Fibroblast of the aortic adventitia (primary cell): ENCODE measurements at places on chromosomes 2 and 18.

DNA sequence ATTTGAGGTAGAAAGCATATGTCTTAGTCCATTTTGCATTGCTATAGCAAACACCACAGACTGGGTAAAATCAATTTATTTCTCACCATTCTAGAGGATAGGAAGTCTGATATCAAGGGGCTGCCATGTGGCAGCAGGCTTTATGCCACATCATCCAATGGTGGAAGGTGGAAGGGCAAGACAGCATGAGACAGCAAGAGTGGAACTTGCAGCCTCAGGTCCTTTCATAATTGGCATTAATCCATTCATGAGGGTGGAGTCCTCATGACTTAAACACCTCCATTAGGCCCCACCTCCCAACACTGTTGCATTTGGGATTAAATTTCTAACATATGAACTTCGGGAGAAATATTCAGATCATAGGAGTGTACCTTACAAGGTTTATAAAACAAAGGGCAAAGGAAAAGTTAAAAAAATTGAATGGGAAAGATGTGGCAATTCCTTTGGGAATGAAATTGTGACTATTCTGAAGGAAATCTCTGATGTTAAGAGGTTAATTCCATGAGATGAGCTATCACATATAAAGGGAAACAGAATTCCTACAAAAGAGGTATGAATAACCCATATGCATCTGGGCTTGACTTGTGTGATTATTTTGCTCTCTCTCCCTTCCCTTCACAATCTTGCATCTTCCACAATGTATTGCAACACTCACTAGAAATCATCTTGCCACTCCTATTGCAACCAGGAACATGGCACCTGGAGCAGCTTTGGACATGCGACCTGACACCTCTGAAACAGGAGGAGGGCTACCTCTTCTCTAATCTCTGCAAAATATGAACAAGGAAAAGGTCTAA, 507.8 kb downstream of the EPHA4 start:
- no peak for DNase-seq

- DNase-seq: no peak
Measured at GRCh38 chr2:66170744-66171330, 264.1 kb upstream of the MEIS1 start.

DNA sequence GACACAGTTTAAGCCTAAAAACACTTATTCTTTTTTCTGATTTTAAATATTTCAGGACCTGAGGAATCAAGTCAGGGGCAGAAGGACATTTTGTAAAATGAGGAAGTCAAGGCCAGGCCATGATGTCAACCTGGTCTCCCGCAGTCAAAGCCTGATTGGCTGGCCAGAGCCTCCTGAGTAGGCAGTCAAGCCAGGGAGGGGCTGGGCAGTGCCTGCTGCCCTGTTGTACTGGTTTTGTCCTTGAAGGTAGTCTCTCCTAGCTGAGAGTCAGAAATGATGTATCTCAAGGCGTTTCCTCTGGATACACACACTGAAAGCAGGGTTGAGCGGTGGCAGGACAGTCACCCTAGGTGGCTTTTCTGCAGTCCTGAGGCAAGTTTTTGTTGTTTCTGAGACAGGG, 19.8 kb downstream of the CCT7 start:
- DNase-seq: no peak

DNA sequence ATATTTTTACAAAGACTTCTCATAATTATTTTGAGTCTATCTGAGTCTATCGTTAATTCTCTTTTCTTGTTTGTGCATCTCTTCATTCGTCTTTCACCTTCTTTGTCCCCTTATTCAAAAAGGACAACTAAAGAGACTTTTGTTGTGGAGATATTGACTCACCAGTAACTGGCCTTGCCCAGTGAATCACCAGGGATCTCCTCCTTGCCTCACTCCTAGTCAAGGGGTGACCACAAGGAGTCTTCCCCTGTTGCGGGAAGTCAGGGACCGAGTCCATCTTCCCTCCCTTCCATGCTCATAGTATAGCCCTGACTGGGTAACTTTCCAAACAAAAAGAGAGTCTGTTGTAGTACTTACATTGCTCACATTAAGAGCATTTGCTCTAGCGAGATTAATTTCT, 158.9 kb downstream of the NEB start:
- DNase-seq: peak; percentile 2

GRCh38 chr18:8808001-8808400, 102.6 kb downstream of the MTCL1 start:
- DNase-seq: no peak

DNA sequence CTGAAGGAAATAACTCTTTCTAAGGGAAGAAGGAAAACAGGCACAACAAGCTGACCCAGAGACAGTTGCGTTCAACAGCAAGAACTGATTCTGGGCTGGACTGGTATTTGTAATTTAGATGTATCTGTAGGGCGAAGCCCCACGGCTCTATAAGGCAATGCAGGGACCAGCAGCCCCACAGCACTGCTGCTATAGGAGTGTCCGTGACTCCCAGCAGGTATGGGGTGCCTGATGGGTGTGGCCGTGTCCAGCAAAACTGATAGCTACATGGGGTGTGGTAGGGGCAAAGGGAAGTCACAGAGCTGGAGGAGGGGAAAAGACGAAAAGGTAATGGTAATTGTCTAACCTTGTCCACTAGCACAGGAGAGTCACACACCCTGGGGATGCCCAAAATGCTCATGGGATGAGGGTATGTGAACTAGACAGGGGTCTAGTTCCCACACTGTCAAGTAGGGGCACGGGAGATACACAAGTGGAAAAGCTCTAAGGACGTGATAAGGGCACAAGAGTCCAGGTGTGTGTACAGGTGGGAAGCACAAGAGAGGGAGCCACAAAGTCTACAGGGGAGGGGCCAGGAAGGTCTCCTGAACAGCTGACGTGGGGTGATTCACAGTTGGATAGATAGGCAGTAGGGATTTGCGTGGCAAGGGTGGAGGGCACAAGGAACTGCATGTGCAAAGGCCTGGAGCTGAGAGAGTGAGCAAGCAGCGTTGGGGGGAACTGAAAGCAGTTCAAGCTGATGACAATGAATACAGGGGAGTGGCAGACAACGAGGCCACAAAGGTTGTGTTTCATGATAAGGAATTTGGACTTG, 48.5 kb upstream of the ASPRV1 start:
- DNase-seq: peak; percentile 5

- no peak for DNase-seq
Measured at GRCh38 chr2:12543076-12543977, 173.4 kb upstream of the TRIB2 start.

DNA sequence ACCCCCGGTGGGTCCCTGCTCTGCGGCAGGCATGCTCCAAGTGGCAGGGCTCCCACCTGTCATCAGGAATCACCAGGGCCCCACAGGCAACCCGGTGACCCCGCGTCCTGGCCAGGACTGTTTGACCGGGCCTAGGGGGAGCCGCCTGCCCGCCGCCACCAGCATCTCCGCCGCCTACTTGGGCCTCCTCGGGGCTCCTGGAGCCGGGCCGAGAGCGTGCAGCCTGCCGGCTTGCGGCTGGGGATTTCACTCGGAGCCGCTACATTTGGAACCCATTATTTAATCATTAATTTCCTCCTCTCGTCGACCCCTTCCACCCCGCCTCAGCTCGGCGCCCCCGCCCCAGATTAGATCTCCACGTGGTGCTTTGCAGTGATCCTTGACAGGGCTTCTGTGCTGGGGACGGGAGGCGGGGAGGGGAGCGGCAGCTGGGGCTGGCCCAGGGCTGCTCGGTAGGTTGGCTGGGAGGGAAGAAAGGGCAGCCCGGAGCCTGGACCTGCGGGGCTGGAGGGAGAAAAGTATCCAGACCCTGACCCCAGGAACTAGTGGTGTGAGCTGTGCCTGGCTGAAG, 295.4 kb downstream of the CYP26B1 start:
- DNase-seq: peak; percentile 37

DNA sequence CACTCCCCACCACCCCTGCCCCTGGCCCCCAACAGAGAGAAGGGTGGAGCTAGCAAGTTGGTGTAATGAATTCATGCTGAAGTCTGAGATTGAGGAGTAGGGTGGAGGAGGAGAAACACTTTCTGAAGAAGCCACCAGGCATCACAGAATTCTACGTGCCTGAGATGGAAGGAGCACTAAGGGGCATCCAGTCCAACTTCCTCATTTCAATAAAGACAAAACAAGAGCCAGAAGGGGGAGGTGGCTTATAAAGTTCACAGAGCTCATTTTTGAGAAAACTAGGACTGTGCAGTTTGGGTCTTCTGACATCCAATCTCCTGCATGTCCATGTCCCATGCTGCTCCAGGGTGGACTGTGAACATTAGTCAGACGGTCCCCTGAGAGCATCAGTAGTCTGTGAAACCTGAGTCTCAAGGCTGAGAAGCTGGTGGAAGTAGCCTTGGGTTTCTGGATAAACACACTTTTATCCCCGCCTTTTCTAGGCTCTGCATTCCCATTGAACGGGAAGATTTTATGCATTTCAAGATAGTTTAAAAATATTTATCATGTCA, 77.7 kb downstream of the TRIM43 start:
- peak; percentile 38 for DNase-seq

GRCh38 chr2:237020090-237020489, 65.6 kb upstream of the COPS8 start:
- DNase-seq: peak; percentile 31

GRCh38 chr18:35158728-35159450, 81.9 kb upstream of the ZNF397 start:
- DNase-seq: no peak

- no peak for DNase-seq
Measured at GRCh38 chr2:45825001-45825651, 173.7 kb downstream of the PRKCE start.

DNA sequence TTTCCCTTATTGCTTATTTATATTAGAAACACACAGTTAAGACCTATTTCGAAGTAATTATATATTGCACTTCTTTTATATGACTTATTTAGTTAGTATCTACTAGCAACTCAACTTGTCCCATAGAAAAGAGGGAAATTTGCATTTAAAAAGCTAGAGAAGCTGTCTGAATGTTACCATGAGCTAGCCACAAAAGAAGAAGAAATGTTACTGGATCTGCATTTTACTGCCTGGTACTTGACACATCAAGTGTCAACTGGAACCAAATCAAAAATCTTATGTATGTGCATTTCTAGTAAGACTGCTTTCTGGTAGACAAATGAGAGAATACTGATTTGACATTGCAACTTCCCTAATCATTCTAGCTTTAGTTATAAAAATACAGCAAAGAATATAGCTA, 424.6 kb upstream of the VRK2 start:
- DNase-seq: no peak
